ENCODE measurements at places on chromosomes 4 and X.

DNA sequence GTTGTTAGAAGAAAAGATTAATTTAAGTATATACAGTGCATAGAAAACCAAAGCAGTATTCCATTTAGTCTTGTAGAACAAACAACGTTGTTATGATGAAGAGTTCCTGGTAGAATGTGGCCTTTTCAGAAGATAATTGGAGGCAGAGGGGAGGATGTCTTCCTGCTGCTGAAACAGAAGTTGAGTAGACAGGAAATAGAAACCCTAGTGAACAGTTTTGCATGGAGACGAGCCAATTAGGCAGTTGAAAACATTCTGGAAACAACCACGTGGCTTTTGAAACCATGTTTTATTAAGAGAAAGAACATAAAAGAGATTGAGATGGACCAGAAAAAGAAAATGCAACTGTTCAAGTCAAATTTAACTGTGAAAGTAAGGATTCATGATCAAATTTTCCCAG, 325.2 kb downstream of the CAMK2D start:
- DNase-seq = peak; percentile 60

GRCh38 chr4:139208404-139208945, 31.5 kb upstream of the ELF2 start:
- no peak for DNase-seq

DNA sequence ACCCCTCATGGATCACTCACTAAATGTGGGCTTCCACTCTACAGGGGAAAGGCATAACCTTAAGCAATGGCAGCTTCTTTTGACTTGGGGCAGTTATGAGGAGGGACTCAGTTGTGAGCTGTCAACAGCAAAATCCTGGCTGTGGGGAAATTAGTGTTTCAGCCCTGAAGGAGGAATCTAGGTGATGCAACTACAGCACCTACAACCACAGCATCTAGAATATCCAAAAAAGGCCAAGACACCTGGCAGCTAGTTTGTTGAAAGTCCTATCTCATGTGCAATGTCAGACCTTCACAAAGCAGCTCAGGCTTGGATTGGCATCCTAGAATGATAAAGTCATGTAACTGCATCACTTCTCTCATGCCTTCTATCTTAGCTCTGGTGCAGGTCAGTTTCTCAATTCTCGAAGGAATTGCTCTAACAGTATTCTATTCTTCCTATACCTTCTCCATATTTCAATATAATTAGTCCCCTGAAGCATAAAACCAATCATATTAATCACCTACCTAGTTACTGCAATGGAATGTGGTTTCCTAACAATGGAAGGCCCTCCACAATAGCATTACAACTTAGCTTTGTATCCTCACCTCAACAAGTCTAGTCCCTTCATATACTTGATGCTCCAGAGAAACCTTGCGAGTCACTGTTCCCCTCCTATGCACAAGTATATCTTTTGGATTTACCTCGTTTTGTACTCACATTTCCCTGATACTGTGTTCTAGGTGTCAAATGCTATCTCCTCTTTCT, 5.5 kb upstream of the ANTXR2 start:
- DNase-seq = no peak

DNA sequence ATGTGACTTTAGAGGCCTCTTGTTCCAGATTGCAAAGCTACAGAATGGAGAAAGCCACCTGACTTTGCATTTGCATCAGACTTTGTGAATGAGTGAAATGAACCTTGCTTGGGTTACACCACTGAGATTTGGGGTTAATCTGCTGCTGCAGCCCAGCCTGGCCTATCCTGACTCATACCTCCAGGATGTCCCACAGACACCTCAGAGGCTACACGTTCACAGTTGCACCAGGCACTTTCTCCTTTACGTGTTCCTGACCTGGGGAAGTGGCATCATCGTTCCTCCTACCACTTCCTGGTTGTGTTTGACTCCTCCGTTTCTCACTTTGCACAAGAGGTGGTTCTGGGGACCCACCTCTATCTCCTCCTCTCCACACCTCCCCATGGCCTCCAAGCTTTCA, 9.2 kb upstream of the SORCS2 start:
- no peak for DNase-seq

DNA sequence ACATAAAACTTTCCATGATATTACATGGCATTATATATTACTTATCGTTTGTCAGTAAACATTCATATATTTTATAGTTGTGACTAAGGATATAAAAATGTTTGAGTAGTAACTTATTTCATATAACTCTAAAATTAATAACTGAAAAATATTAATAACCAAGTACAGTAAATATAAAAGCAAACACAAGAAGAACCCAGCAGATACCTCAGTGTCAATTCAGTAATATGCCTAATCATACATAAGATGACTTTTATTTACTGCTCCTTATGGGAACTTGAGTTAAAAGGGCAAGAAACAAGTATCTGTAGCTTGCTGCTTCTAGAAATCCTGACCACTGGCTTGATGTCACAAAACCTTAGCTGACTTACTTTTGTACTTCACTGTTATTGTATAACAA, 28.4 kb upstream of the MAPK10 start:
- no peak for DNase-seq

DNA sequence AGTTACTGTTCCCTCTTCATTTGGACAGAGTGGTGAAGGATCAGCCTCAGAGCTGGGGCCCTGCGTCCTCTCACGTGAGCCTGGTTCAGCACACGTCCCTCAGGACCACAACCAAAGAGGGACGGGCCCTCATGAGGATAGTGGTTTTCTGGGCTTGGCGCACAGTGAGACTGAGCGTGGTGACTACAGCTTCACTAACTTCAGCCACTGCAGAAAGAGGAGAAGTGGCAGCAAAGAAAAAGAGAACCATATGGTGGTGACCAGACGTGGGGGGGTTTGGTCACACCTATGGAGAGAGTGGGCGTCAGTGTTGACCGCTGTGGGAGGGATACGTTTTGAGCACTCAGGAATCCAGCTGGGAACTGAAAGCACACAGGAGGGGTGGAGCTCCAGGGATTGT, 21.8 kb upstream of the TNIP3 start:
- DNase-seq = no peak

DNA sequence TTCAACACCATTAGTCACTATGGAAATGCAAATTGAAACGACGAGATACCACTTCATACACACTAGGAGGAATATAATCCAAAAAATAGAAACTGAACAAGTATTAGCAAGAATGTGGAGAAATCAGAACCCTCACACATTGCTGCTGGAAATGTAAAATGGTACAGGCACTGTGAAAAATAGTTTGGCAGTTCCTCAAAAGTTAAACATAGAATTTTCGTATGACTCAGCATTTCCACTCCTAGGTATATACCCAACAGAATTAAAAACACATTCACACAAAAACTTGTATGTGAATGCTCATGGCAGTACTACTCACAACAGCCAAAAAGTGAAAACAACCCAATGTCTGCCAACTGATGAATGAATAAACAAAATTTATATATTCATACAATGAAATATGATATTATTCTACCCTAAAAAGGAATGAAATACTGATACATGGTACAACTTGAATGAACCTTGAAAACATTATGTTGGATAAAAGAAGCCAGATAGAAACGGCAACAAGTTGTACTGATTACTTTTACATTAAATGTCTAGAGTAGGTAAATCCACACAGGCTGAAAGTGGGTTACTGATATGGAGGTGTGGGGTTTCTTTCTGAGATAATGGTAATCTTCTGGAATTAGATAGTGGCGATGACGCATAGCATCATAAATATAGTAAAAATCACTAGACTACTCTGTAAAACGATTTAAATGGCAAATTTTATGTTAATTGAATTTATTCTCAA, 22.3 kb downstream of the TEC start:
- DNase-seq = no peak

DNA sequence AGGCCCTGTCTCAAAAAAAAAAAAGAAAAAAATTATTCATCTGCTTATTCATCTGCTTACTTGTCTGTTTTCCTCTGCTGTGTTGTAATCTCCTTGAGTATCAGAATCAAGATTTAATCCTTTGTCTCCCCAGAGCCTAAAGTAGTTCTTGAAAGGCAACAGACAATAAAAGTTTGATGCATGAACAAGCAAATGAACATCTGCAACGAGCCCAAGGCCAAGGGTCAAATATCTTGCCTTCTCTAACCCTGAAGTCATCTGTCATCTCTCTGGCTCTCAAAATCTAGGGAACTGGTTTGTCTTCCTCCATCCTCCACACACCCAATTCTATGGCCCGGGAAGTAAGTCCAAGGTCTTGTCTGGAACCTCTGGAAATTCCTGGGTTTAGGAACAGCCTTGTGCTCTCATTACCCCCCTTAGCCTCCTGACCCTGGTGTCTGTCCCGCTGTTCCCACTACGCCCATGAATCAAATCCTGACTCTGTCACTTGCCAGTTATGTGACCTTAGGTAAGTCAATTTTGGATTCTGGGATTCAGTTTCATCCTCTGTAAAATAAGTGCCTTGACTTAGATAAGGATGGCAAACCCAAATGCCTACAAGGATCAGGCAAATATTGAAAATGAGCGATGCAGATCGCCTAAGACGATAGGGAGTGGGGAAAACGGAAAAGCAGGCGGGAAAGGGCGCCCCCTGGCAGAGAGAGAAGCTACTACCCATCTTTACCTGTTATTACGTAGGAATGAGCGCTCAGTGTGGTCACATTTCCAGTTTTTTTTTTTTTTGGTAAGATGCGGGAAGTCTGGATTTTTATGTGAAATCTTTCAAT, 102.7 kb upstream of the DHX15 start:
- DNase-seq = no peak

- DNase-seq = no peak
These were observed 32.2 kb downstream of the CLCN3 start for GRCh38 chr4:169652535-169652934.

GRCh38 chrX:139692506-139692849, 15.5 kb downstream of the MCF2 start:
- DNase-seq = no peak

GRCh38 chr4:64780664-64781063, 371.4 kb upstream of the TECRL start:
- no peak for DNase-seq

- DNase-seq = no peak
These were observed 9.2 kb downstream of the RFC1 start for GRCh38 chr4:39357002-39357401.

- peak; percentile 60 for DNase-seq
These were observed 220.3 kb upstream of the CXCL13 start for GRCh38 chr4:77385124-77385969.

DNA sequence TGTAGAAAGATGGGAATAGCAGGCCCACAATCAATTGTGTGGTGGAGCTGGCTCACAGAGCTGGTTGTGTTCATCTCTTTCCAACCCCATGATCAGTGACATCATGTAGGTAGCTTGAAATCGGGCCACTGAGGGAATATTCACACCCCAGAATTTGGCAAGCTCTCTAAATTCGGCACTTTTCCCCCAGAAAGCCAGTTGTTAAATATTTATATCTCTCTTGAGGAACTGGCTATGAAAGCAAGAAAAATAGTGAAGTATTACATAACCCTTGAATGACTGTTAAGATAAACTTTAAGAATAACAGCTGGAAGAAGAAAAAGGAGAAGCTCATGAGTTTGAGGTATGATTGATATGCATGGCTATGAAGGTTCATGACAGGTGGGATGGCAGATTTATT, 38.9 kb downstream of the GPRIN3 start:
- no peak for DNase-seq

DNA sequence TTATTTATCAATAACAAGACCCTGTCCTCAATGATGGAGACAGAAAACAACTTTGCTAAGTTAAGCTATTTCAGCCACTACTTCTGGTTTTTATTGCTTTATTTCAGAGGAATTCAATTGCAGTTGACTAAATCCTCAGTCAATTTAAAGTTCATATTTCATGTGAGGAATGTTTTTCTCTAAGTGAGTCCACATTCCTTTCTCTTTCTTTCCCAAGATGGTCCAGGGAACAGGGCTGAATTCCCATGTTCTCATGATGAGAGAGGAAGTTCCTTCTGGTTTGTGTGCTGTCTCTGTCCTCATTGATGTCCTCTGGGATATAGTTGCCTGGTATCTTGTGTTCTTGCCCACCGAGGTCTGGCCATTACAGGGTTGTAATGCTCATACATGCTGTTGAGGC, 117.2 kb downstream of the SLIT2 start:
- DNase-seq = no peak

GRCh38 chr4:14289708-14290107, 662.2 kb upstream of the BOD1L1 start:
- DNase-seq = no peak

DNA sequence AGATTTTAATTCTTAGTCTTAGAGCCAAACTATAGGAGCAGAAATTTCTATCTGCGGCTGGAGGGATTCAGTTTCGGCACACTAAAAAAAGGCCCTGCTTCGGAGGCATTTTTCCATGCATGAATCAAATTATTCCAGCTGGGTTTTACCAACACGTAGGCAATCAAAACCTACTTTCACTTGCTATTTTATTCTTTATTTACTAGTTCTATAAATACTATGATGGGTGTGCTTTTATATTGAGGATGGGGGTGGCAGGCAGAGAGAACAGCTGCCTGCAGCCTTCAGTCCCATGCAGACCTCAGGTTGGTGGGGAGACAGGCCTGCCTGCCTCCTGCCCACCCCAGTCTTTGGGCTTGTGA, 609.8 kb downstream of the BCOR start:
- no peak for DNase-seq

DNA sequence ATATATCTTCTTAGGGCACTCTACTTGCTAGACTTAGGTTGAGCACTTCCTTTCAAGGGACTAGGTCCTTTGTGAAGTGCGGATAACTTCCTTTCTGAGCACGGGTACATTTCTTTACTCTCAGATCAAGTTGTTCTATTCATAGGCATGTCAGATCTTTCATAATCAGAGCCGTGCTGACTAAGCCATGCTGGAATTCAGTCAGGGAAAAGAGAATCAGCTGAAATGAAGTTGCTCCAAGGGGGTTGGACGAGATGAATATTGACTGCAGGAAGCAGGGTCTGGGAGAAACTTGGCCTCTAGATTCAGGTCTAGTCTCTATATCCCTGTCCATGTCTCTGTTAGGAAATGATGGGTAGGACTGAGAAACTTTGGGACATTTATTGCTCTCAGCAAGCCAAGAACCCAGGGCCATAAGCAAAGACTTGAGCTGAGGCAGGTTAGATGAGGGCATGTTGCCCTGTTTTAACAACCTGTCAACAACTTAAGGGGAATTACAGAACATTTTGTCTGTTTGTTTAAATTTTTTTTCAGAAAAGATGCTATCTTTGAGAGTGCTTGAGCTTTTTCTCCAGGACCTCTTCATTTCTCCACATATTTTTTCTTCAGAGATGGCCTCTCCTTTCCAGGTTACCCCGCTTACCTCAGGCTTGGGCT, 28.3 kb downstream of the AREG start:
- DNase-seq = no peak

- no peak for DNase-seq
These were observed 220.7 kb downstream of the HS6ST2 start for GRCh38 chrX:132737743-132738142.

DNA sequence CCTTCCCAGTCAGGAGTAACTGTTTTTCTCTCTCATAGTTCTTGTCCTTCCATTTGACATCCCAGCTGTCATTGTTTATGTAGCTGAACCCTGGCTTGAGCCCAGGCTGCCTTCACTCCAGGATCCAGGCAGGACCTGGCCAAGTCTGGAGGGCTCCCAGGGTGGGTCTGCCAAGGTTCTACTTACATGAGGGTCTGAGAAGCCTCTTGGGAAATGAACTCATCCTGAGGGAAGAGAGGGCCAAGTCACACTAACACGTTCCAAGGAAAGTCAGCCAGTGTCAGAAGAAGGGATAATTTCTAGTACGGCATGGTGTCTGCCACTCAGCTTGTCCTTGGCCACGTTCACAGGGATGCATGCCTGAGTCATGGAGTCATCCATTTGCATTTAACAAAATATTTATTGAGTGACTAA, 54.8 kb upstream of the SRD5A3 start:
- DNase-seq = no peak
